ENCODE measurements at places on chromosomes 6 and 20. TPM values are rescaled to one million over a fixed set of nuclear protein-coding genes. Genes with fewer than 3 reads are reported as not detected.

DNA sequence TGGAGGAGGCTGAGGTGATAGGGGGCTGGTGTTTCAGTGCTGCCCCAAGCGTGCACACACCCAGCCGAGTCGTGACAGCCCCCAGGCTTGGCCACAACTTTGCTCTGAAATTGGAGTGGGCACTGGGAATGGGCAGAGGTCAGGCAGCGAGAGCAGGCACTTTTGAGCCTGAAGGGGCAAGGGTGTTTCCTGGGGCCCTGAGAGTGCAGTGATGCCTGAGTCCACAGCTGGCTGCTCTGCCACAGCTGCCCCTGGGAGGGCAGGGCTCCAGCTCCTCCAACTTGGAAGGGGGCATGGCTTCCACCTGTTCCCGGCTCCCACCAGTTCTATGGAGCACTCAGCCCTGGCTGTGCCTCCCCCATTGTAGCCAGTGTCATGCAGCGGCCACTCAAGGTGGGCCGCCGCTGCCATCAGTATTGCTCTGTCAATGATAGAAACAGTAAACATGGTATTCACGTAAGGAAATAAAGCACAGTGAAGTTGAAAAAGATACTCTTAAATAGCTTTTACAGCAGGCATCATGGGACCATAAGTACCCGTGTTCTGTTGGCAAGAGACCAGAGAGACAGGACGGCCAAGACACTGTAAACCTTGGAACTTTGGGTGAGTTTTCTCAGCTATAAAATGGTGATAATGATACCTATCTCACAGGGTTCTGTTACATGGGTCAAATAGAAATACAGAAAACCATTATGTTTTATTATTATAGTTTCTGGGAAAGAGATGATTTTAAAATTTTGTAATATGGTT is 108.9 kb downstream of the THEMIS start:
- DNase-seq, result no peak

PPIL6 gene
- not detected for total RNA-seq

ARMH2 gene
- total RNA-seq, result not detected

GRCh38 chr20:905396-905961 is 10.7 kb downstream of the ANGPT4 start:
- no peak for DNase-seq

FAM217A gene
- total RNA-seq, result not detected

DNA sequence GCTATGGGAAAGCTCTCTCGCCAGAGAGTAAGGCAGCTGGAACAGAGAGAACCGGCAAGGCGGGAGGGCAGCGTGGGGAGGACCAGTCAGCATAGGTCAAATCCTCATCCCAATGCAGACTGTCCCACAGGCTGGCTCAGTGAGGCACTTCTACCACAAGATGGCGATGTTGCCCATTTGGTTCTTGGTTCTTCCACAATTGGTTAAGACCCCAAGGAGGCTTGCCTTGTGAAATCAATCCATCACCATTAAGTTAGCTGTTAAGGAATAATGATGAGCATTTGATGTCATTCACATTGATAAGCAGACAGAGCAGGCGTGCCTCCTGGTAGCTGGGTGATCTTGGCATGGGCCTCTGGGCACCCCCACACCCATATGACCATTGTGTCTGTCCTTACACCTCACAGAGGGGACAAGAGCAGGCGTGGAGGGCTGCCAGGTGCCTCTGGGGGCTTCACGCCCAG is 2.4 kb downstream of the CSTL1 start:
- peak; percentile 92 for DNase-seq

GRCh38 chr20:34861386-34862084 is 11.1 kb downstream of the GGT7 start:
- peak; percentile 48 for DNase-seq

RSPH9 gene
- not detected for total RNA-seq

GRCh38 chr20:46226602-46227001 is 81.7 kb downstream of the CDH22 start:
- DNase-seq, result no peak

DNA sequence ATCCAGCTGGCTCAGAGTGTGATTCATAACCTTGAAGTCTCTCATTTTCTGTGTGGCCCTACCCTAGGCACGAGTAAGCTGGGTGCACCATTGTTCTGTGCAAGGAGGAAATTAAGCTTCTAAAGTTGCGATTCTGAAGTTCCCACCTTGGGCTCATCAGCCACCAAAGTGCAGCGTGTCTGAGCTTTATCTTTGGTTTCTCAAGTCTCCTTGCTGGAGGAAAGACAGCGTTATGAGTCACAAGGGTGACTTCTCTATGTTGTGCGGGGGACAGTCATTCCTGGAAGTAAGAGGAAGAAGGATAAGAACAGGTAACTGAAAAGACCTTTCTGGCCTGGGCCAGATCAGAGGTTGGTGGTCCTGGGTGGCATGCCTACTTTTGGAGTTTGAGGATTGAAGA is 16.8 kb downstream of the MRAP2 start:
- DNase-seq, result no peak

Data from Karpas-422 (cell line).